Cardiac fibroblast (primary cell): ENCODE measurements at places on chromosomes 12 and 14.

DNA sequence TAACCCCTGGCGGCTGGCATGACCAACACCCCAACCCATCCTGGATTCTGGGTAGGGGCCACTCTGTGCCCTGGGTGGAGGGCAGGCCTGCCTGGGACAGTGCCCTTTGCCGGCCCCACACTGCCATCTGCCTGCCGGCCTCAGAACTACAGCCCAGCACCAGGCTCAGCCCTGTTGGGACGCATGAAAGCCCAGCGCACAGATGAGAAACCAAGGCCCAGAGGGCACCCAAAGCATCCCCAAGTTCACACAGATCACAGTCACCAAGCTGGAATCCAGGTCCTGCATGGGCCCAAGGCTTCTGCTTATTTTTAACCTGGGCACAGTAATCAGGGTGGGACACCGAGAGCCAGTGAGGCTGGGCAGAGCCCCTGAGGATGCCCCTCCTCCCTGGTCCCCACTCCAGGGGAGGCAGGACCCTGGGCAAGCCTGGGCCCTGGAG is 26.2 kb downstream of the RFLNA start:
- DNase-seq, result peak; percentile 64

GRCh38 chr14:99475179-99475578 is 5.5 kb downstream of the SETD3 start:
- DNase-seq, result peak; percentile 14

DNA sequence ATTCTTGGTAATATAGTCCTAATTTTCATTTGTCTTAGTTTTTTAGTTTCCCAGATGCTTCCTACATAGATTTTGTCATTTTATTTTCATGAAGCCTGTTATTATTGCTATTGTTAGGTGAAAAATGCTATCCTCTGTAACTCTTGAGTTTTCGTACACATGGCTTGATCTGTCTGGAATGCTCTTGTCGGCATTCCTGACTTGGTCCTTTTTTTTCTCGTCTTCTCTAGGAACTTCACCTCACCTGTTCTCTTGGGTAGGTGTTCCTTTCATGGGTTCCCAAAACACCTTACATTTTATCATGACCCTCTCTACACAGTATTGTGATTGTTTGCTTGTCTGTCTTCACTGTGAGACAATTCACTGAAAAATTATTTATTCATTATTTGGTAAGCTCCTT is 267.4 kb downstream of the TMTC2 start:
- DNase-seq, result no peak

- no peak for DNase-seq
Measured at GRCh38 chr12:103379670-103380069, 116.1 kb downstream of the C12orf42 start.

- DNase-seq, result no peak
Measured at GRCh38 chr14:73777420-73777819, 63.2 kb upstream of the PNMA1 start.

DNA sequence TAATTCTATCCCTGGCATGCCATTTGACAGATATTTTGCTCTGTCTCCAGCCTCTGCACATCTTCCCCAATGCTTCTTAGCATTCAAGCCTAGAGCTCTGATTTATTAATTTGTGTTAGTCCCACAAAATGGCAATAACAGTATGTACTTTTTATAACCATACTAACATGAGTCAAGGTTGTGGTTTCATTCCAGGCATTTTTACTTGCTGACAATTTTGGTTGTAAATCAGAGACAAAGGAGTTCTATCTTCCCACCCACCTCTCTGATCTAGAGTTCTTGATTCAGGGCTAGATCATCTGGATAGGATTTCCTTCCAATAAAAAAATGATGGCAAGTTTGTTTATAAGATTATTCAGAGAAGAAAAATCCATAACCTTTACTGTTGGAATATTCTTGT is 18.5 kb upstream of the CISTR start:
- DNase-seq, result peak; percentile 48

DNA sequence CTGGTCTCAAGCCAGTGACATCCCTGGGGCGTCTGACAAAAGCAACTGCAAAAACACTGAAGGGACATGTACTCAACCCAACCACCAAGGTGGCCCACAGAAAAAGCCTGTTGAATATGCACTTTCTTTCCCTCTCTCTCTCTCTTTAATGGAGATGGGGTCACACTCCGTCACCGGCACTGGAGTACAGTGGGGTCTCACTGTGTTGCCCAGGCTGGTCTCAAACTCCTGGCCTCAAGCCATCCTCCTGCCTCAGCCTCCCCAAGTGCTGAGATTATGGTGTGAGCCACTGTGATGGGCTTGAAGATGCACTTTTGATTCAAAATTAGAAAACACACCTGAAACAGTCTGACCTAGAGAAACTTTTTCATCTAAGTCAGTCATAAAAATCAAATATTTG is 7.2 kb upstream of the CD27 start:
- no peak for DNase-seq

GRCh38 chr14:95258156-95258555 is 61.6 kb downstream of the CLMN start:
- DNase-seq, result no peak

- DNase-seq, result no peak
Measured at GRCh38 chr14:34796902-34797301, 78.3 kb downstream of the BAZ1A start.

DNA sequence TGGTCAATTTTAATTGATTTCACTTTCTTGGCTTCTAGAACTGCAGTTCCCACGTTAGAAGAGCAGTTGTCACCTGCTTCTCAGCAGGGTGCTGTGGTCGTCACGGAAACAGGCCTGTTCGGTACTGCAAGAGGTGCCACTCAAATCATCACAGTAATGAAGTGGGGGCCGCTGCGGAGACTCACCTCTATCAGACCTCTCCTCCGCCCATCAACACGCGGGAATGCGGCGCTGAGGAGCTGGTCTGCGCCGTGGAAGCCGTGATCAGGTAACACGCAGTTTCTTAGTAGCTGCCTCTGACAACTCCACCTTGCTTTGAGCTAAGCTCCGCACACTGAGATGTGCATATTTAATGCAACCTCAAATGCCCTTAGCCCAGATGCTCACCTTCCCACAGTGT is 107.2 kb downstream of the UNC79 start:
- DNase-seq, result no peak

DNA sequence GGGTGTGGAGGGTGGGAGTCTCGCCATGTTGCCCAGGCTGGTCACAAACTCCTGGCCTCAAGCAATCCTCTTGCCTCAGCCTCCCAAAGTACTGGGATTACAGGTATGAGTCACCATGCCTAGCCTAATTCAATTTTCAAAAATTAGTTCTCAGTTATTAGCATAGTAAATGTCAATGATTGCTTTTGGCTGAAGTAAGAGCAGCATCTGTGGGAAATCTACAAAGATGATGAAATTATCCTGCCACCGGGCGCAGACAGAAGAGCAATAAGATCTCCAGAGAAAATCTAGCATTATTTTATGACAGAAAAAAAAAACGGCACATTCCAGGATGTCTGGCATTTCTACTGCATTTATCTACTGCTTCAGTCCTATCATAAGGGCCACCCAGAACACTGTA is 97.9 kb upstream of the DAAM1 start:
- DNase-seq, result no peak

GRCh38 chr14:30651937-30652336 is 29.8 kb downstream of the SCFD1 start:
- DNase-seq, result no peak

GRCh38 chr12:51222461-51222860 is 4.6 kb upstream of the POU6F1 start:
- no peak for DNase-seq
